ENCODE measurements at places on chromosomes 4 and X.

DNA sequence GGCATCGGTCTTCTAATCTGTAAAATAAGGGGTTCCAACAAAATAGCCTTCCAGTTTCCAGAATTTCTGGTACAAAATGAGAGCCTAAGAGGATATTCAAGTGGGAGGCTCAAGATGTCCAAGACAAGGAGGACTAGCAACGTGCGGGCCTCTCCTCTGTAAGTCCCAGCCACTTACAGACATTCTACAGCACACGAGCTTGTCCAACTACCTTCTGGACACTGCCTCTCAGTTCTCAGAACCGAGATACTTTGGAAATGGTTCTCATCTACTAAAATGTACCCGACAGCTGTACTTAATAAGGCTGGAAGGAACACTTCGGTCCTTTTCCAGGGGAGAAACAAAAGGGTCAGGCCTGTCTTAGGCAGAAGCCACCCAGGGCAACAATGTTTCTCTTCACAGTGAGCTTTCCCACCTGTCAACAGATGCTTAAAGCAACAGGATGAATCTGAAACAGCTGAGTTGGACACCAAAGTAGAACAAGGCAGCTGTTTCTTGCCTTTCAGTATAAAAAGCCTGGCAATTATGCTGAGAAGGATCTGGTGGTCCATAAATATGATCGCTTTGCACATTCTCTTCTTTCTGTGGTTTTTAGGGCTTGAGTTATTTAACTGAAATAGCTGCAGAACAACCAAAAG is 127.0 kb downstream of the HS6ST2 start:
- DNase-seq: no peak

GRCh38 chr4:23884741-23885140 is 5.1 kb downstream of the PPARGC1A start:
- no peak for DNase-seq

DNA sequence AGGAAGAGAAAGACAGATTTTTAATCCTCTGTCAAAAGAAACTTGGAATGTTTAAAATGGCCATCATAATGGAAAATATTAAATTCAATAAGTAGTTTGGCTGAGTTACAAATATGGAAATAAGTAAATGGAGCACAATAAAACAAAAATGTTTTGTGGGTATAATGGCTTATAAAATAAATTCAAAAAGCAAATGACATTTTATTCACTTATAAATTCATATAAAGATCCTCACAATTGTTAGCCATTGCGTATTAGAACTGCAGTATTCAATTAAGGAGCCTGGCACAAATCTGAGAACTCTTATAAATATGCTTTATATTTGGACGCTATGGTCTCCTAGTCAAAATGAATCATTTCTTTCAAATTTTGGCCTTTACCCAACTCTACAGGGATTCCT is 339.0 kb upstream of the PABPC4L start:
- DNase-seq: no peak

DNA sequence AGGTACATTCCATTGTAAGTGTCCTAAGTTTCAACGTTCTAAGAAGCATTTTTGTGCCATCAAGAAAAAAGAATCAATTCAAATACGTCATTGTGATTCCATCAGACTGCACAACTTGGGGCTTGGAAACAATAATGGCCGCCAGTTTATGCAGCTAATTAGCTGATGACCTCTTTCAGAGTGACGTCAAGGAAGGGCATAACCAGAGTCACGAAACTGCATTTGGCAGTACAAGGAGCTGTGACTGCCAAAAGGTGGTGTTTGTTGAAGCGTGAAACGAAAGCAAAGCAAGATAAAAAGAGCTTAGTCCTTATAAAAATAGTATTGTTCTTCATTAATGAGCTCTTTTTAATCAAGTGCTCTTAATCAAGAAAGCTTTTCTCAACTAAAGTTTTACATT is 81.1 kb upstream of the SH3RF1 start:
- DNase-seq: no peak

DNA sequence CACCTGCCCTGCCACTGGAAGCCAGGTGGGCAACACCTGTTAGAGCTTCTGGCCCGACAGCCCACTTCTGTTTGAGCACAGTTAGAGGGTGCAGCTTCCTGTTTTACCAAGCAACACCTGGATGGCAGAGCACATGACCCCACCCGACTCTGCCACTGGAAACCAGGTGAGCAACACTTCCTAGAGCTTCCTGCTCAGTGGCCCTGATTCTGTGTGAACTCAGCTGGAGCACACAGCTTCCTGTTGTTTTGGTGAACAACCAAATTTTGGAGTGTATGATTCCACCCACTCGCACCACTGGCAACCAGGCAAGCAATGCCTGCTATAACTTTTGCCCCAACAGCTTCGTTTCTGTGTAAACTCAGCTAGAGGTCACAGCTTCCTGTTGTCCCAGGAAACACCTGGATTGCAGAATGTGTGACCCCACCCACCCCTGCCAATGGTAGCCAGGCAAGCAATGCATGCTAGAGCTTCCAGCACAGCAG is 163.8 kb upstream of the KLF8 start:
- DNase-seq: no peak

DNA sequence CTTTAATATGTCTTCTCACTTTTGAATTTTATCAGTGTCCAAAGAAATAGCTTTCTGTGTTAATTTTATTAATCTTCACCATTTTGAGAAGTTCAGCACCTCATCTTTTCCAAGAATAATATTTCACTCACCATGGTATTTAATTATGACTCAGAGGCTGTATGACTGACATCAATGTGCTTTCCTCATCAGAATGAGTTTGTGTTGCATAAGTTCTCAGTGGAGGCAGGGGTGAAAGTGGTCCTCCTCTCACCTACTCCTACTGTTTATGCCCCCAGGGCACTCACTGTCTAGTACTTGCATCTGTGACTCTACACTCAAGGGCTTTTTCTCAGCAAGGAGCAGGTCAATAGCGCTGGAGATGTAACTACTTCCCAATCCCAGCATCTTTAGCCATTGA is 905.3 kb upstream of the INTU start:
- no peak for DNase-seq

DNA sequence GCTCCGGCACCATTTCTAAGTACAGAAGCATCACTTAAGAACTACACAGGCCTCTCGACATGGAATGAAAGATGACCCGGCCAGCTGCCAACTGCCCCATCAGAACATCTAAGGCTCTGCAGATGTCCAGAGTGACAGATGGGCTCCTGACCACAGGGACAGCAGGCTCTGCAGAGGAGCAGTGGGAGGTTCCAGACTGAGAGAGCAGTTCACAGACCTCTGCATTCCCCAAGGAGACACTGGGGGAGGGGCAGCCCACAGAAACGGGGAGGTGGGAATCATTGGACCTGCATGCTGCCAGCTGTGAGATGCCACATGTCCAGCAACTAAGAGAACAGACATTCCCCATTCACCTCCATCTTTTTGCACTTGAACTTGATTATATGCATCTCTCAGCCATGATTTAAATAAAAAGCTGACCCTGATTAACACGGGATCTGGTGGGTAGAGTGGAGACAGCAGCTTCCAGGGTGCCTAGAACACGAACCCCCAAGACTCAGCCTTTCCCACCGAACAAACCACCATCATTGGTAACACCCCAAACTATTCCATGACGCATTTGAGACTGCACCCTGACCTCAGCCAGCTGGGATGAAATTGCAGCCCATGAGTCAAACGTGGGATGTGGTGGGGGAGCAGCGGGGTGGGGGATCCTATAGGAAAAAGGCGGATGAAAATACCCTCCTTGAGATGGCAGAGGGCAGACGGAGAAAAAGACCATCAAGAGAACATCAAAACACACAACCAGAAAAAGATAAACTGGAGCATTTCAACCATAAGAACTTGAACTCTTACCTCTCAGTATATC is 47.2 kb downstream of the AFAP1 start:
- no peak for DNase-seq

DNA sequence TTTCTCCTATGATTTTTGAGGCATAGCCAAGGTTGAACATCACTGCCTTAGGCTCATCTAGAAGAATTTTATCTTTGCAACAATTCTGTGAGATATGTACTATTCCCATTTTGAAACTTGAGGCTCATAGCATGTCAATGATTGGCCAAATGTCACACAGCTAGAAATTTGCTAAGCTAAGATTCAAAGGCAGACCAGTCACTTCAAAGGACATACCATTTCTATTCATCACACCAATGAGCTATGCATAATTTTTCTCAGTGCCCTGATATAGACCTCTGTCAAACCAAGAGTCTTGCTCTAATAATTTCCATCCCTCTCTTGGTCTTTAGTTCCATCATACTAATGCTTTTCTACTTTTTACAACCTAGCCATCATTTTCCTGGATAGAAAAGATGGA is 27.6 kb upstream of the SERTM2 start:
- DNase-seq: no peak

- DNase-seq: no peak
Observed at GRCh38 chrX:136183917-136184316, 36.6 kb downstream of the FHL1 start.

DNA sequence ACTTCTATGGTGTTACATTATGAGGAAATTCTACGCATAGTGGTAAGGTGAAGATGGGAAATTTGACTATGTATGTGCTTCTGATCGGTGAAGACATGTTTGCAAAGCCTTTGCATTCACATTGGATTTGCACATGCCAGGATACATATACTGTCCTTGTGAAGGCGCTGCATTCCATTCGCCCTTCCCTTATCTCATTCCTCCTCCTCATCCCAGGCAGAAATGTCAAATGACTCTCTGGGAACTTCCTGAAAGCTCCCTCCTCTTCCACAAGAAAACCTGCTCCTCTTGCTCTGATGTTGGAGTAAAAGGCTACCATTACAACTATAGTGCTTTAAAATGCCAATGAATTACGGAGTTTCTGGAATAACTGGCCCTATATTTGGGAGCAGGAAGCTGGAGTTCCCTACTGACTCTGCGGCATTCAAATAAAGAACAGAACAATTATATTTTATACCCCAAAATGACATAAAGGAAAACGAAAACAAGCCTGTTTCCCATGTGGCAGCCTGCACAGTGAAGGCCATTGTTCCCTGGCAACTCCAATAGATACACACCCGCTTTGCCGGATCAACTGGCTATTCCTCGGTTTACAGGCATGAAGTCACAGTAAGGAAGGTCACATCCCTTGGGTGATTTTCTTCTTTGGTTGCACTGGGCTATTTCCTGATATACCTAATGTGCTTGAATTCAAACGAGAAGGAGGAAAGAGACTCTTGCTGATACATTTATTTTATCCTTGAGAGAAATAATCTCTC is 84.5 kb downstream of the AREG start:
- no peak for DNase-seq

DNA sequence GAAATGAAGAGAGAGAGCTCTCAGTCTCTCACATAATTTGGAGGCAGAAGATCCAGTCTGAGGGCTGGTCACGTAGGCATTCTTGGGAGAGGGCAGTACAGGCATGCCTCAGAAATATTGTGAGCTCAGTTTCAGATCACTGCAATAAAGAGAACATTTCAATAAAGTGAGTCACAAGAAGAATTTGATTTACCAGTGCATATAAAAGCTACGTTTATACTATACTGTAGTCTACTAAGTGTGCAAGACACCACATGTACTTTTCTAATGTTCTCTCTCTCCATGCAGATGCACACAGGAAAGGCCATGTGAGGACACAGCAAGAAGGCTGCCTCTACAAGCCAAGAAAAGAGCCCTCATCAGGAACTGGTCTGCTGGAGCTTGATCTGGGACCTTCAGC is 583.5 kb upstream of the FAT1 start:
- no peak for DNase-seq

- DNase-seq: no peak
Observed at GRCh38 chrX:99719140-99719539, 690.9 kb downstream of the PCDH19 start.

DNA sequence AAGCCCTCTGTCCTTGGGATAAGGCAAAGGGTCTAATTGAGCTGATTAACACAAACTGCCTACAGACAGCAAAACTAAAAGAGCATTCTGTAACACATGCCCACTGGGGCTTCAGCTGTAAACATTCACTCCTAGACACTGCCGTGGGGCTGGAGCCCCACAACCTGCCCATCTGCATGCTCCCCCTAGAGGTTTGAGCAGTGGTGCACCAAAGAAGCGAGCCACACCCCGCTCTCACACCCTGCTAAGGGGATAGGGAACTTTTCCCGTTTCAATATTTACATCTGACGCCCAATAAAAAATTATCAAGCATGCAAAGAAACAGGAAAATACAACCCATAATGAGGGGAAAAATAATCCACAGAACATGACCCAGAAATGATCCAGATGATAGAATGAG is 46.9 kb upstream of the HSD17B10 start:
- DNase-seq: no peak

GRCh38 chr4:123974386-123975149 is 578.0 kb downstream of the SPRY1 start:
- no peak for DNase-seq

GRCh38 chrX:65932173-65933084 is 107.5 kb downstream of the VSIG4 start:
- no peak for DNase-seq

DNA sequence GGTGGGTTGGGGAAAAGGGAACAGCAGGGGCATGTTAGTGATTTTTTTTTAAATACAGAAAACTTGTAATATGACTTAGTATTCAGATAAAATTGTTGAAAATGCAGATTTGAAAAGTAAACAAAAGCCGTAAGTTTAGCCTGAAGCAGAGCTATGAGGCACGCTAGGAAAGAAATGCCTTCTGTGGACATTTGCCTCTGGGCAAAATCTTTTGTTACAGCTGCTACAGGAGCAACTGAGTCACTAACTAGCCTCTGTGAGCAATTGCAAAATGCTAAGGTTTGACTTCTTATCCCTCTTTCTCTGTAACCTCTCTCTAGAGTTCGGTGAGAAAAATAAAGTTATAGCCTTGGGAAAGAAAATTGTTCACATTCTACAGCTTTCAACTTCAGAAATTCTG is 350.0 kb downstream of the SLC7A11 start:
- no peak for DNase-seq

GRCh38 chrX:7132335-7133049 is 15.0 kb upstream of the STS start:
- no peak for DNase-seq

- DNase-seq: no peak
Observed at GRCh38 chrX:42751573-42751972, 26.4 kb downstream of the PPP1R2C start.

Measured in stimulated activated CD8-positive, alpha-beta memory T cell treated with anti-CD3 and anti-CD28 coated beads, Interleukin-4, amount 100 ng/mL, for 4 hours (primary cell).